Osteocyte (in vitro differentiated cells): ENCODE measurements at places on chromosomes 13 and 19. TPM values are rescaled to one million over a fixed set of nuclear protein-coding genes. Genes with fewer than 3 reads are reported as not detected.
A peak's percentile ranks its signal among the peaks of the same experiment; 100 is the strongest.

Gene GPR18
- not detected in 2 replicates for total RNA-seq

Gene SHISA2
- total RNA-seq = 128 TPM in 2 replicates

Gene MYPOP
- total RNA-seq = 9.9 and 10.4 TPM in 2 replicates

Gene RUVBL2
- 61.2 and 64.2 TPM in 2 replicates for total RNA-seq

DNA sequence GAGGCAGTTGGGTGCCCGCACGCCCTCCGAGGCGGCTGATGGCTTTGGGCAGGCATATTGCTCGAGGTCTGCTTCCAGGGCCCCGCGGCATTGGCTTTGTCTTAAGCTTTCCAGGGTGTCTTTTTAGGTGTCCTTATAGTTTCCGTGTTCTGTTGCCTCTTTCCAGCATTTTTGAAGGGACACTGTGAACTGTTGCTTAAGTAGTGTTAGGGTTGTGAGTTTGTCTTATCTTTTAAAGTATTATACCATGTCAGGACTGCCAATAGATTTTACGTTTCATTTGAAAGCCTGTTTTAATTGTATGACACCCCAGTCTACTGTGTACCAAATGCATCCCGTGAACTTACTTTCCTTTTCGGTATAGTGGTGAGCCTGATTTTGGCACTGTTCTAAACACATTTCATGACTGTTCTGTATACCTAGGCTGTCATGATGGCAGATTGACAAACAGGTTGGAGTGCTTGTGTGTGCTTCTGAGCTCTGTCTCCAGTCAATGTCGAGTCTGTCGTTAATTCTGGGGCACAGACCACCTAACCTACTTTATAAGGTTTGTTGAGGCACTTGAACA lies 656 bp downstream of the PCCA start:
- peaks cover 38% of the 10 kb centered on the region for H3K4me1 ChIP-seq
- peak overlapping the region; percentile 83 for H3K4me3 ChIP-seq
- no peak for DNase-seq
- peaks cover 10% of the 10 kb centered on the region for H3K36me3 ChIP-seq

DNA sequence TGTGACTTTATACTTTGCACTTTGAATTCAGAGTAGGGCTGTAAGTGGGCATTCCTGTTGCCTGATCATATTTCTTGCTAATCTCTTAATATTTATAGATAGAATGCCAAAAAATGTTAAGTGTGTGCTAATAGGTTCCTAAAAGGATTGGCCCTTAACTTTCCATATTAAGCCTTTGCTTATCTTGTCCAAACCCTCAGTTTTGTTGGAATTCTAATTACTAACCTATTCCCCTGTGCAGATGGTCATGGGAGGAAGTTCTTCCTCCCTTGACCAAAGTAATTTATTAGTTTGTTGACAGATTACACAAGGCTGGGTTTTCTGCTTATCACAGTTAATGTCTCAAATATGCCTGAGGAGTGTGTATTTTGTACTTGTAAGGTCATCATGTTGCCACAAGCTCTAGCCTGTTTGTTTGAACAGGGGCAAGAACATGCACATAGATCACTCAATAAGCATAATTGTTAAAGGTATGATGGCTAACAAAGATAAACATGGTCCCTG lies 541.1 kb upstream of the SPRY2 start:
- no peak overlapping the region for H3K27ac ChIP-seq
- no peaks in the 10 kb centered on the region for H3K36me3 ChIP-seq
- DNase-seq = no peak

DNA sequence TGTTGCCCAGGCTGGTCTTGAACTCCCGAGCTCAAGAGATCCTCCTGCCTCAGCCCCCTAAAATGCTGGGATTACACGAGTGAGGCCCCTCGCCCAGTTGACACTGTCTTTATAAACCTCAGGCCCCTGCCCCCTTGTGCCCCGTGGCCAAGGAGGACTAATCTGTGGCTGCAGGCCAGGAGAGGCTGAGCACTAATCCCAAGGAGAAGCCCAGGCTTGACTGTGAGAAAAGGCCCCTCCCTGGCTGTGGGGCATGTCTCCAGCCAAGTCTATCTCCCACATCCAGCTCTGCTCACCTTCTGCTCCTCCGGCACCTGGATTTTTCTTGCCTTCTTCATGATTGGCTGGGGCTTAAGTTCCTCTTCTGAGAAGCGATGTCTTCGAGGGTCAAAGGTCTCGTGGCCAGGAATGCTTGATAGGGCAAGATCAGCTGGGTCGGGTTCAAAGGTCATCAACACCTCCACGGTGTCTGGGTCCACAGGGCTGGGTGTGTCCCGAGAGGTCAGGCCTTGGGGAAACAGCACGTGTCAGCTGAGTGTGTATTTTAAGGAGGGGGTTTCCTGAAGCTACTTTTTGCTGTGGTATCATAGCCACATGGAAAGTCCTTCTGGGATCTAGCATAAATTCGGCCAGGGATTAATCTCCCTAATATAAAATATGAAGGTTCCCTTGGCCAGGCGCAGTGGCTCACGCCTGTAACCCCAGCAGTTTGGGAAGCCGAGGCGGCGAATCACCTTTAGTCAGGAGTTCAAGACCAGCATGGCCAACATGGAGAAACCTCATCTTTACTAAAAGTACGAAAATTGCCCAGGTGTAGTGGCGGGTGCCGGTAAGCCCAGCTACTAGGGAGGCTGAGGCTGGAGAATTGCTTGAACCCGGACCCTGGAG lies 3.8 kb downstream of the DBP start:
- peak overlapping the region; percentile 93 for H3K27ac ChIP-seq
- no peak for DNase-seq
- no peaks in the 10 kb centered on the region for H3K27me3 ChIP-seq
- H3K36me3 ChIP-seq = peaks cover 7% of the 10 kb centered on the region

GRCh38 chr19:17865364-17866311 lies 5.9 kb downstream of the RPL18A start:
- H3K27me3 ChIP-seq = peaks cover 10% of the 10 kb centered on the region
- peaks cover 22% of the 10 kb centered on the region for H3K36me3 ChIP-seq
- DNase-seq = no peak
- H3K27ac ChIP-seq = peak overlapping the region; percentile 56
- no peak overlapping the region for H3K4me3 ChIP-seq

DNA sequence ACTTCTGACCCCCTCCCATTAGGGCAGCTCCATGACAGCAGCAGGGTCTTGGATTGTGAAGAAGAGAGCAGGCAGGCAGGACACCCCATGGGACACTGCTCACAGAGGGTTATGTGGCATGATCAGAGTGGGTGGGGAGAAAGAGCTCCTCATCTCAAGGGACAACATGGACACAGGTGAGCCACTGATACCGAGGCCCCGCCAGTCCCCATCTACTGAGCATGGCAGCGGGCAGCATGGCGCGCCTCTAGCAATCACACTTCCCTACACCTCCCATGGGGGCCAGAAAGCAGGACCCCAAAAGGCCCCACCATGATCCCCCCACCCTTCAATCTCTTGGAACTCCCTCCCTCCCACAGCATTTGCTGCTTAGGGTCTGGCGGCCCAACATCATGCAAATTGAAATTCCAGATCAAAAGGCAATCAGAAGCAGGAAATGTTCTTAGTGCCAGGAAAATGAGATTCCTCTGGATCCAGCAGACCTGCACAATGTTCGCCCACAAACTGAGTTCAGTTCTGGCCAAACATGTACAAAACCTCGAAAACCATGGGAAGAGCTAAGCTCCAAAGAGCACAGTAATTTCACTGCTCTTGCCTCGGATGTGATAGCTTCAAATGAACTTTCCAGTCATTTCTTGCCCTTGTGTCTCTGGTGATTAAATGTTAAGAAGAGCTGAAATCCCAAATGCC lies 14.8 kb downstream of the DOCK9 start:
- peaks cover 17% of the 10 kb centered on the region for H3K4me1 ChIP-seq
- no peaks in the 10 kb centered on the region for H3K36me3 ChIP-seq
- H3K27ac ChIP-seq = no peak overlapping the region
- no peak overlapping the region for H3K4me3 ChIP-seq
- no peak for DNase-seq
- H3K27me3 ChIP-seq = no peaks in the 10 kb centered on the region
